ENCODE measurements at places on chromosomes 2 and 18. TPM values are rescaled to one million over a fixed set of nuclear protein-coding genes. Genes with fewer than 3 reads are reported as not detected.

CRYGD gene
- not detected for polyA plus RNA-seq

FOXI3 gene
- not detected for polyA plus RNA-seq

SERPINE2 gene
- 4.4 TPM for polyA plus RNA-seq

RBM43 gene
- 4.2 TPM for polyA plus RNA-seq

ERICH2 gene
- polyA plus RNA-seq, result not detected

STARD6 gene
- polyA plus RNA-seq, result not detected

CTAGE1 gene
- not detected for polyA plus RNA-seq

TDRD15 gene
- not detected for polyA plus RNA-seq

UGT1A10 gene
- not detected for polyA plus RNA-seq

AKAIN1 gene
- polyA plus RNA-seq, result not detected

WDCP gene
- polyA plus RNA-seq, result 6.5 TPM

FEV gene
- polyA plus RNA-seq, result not detected

NEUROD1 gene
- polyA plus RNA-seq, result not detected

LYG2 gene
- not detected for polyA plus RNA-seq

FZD7 gene
- 0.07 TPM for polyA plus RNA-seq

LCT gene
- polyA plus RNA-seq, result not detected

MCEE gene
- polyA plus RNA-seq, result 22.2 TPM

EVX2 gene
- not detected for polyA plus RNA-seq

KCNG2 gene
- polyA plus RNA-seq, result not detected

C1D gene
- polyA plus RNA-seq, result 42.7 TPM

TUBB8B gene
- polyA plus RNA-seq, result not detected

MDH1B gene
- polyA plus RNA-seq, result 0.52 TPM

KCNF1 gene
- polyA plus RNA-seq, result not detected

NAT8 gene
- not detected for polyA plus RNA-seq

NOSTRIN gene
- polyA plus RNA-seq, result not detected

CIB4 gene
- polyA plus RNA-seq, result not detected

PJVK gene
- polyA plus RNA-seq, result 0.44 TPM

FAM237A gene
- polyA plus RNA-seq, result not detected

OSR1 gene
- not detected for polyA plus RNA-seq

ZFP36L2 gene
- 222 TPM for polyA plus RNA-seq

PLB1 gene
- polyA plus RNA-seq, result not detected

IL18RAP gene
- polyA plus RNA-seq, result 2.1 TPM

KCTD1 gene
- polyA plus RNA-seq, result 0.08 TPM

C2orf81 gene
- polyA plus RNA-seq, result 3.3 TPM

PFN4 gene
- not detected for polyA plus RNA-seq

LRATD1 gene
- polyA plus RNA-seq, result not detected

PER2 gene
- 4.7 TPM for polyA plus RNA-seq

C1GALT1C1L gene
- polyA plus RNA-seq, result 0.16 TPM

TMEM178A gene
- polyA plus RNA-seq, result not detected

ALPP gene
- polyA plus RNA-seq, result not detected

Measured in naive thymus-derived CD8-positive, alpha-beta T cell (primary cell).